ENCODE measurements at places on chromosomes 5 and 9.

DNA sequence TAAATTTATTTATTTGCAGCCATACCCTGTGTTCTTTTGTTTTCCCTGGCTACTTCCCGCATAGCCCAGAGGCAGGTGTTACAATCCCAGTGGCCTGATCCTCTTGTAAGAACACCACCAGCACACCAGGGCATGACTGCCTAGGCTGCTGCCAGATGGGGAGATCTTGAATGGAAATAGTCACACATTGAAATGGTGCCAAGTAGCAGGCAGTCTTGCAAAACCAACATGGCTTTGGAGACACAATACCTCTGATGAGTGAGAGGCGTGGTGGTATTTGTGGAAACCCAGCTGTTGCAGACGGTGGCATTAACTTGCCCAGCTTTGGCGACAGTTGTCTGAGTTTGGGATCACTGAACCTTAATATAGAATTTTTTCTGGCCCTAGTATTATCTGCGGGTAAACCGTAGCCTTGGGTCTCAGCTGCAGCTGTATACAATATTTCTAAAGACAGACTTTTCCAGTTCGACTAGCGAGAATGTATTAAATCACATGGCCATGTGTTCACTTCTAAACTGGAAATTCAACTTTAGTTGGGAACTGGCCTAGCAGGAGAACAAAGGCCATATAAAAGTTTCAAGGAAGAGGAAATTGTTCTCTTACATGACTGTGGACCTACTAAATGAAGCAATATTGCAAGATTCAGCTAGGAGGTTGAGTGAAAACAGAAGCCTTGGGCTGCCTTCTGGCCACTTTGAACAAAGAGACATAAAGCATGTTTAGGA, 277.0 kb downstream of the SMARCA2 start:
- no peak for DNase-seq

- DNase-seq = no peak
Measured at GRCh38 chr9:126343271-126343700, 16.7 kb downstream of the MVB12B start.

DNA sequence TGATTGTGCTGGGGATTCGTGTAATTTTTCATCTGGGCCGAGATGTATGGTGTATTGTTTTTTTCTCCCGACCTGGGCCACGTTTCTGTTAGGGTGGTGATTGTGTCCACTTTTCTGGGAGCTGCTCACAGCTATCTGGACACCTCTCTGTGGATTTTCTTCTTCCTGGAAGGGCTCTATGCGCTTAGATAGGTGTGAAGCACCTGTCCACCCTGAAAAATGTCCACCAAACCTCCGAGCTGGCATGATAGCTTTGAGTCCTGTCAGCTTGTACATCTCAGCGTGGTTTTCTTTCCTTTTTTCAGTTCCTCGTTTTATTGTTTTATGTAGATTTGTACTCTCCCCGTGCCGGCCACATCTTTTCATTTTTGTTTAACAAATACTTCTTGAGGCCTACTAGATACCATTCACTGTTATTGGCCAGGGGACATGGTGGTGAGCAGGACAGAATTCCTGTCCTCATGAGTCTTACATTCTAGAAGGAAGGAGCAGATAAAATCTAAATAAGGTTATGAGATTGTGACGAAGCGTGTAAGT, 1.1 kb downstream of the UGCG start:
- no peak for DNase-seq

DNA sequence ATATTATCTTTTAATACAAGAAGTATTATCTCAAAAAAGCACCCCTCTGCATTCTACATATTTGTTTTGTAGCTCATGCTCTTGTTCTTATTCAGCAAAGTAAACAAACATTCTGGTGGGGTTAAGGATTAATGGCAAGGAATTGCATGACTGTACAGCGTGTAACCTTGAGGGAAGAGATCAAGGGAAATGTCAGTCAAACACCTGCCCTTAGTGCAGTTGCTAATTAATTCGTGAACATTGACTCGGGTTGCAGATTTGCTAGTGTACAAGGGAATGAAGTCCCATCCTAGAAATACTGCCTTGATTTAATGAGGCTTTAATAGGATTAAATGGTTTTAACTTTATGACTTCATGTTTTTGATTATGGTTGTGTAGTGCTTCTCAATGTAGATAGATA, 1758.1 kb downstream of the MAT2B start:
- DNase-seq = no peak

- DNase-seq = no peak
Measured at GRCh38 chr5:2135833-2136232, 253.1 kb upstream of the IRX4 start.

- DNase-seq = peak; percentile 70
Measured at GRCh38 chr9:131635285-131635684, 90.0 kb downstream of the PRRT1B start.

DNA sequence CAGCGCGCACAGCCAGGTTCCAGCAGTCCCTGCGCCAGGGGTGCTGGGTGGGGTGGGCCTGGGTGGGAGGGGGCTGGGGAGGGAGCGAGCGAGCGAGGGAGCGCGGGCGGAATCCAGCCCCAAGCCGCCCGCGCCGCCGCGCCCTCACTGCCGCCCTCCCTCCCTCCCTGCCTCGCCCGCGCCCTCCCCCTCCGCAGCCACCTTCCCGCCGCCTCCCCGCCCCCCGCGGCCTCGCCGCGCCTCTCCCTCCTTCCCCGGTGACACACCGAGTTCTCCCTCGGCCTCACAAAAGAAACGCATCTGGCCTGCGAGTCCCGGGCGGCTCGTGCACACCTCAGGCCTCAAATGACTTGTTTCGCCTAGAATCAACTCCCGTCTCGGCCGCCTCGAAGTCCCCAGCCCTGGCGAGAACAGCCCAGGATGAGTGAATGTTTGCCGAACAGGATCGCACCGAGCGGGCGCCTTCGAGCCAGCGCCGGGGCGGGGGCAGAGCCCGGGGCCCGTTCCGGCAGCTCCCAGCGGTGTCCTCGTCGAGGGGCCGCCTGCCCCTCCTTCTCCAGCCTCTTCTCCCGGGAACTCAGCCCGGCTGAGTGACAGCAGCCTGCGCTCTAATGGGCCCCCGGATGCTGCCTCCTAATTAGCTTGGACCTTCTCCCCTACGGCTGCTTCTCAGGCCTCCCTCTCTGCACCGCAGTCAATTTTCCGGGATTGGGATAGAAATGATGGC, 371 bp upstream of the PITX1 start:
- DNase-seq = peak; percentile 50

- no peak for DNase-seq
Measured at GRCh38 chr5:30608501-30608900, 585.0 kb upstream of the CDH6 start.

- no peak for DNase-seq
Measured at GRCh38 chr5:146884066-146884626, 5.6 kb upstream of the PPP2R2B start.

DNA sequence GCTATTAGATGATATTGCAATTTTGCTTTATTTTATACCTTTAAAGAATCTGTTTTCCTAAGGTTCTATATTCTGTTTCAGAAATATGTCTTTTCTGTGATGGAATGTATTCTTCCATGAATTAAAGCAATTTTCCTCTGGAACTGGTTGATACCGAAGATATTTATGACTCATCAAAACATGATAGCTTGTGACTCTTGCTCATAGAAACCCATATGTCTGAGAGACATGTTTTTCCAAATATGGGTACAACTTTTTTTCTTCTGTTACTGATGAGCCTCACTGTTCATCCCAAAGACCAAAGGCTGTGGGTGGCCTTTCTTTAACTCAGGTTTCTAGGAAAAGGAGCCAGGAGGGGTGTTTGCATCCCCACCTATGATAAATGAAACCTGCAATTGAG, 126.1 kb upstream of the PAPPA start:
- no peak for DNase-seq

- DNase-seq = no peak
Measured at GRCh38 chr5:53170746-53171349, 61.3 kb upstream of the MOCS2 start.

DNA sequence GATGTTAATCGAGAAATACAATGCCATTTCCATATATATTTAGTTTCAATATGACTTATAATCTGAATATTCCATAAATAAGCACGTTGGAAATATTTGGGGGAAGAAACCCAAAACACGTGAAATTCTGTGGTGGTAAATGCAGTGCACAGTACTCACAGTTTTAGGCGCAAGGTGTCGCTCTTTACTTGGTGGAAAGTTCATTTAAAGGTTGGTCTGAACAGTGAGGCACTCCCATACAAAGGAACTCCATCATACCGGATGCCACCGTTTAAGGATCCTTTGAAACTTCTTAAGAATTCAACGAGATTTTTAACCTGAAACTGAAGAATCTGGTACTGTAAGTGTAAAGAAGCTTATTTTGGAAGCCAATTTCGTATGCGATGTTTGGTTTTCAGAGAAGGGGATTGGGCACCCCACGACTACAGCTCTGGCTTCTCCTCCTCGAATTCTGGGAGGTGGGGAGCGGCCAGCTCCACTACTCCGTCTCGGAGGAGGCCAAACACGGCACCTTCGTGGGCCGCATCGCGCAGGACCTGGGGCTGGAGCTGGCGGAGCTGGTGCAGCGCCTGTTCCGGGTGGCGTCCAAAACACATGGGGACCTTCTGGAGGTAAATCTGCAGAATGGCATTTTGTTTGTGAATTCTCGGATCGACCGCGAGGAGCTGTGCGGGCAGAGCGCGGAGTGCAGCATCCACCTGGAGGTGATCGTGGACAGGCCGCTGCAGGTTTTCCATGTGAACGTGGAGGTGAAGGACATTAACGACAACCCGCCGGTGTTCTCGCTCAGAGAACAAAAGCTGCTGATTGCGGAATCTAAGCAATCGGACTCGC, at the start of gene PCDHA11:
Gene PCDHA11, plus strand, starts transcription at position 237 of the 834 bp plus-strand sequence. Its CDS starts 147 bp downstream, at position 384.
- no peak for DNase-seq

GRCh38 chr9:82726424-82727276, 336.3 kb downstream of the RASEF start:
- DNase-seq = no peak

GRCh38 chr5:88948746-88949600, 66.0 kb upstream of the MEF2C start:
- no peak for DNase-seq

DNA sequence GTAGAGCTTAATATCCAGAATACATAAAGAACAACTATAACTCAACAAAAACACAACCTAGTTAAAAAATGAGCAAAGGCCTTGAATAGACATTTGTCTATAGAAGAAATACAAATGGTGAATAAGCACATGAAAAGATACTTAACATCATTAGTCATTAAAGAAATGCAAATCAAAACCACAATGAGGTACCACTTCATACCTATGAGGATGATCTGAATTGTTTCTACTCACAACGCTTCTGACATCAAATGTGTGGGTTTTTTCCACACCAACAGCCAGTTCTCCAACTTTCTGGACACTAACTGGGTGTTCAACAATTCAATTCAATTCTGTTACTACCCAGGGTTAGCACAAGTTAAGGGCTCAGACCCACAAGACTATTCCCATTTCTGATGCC, 22.0 kb downstream of the SREK1IP1 start:
- DNase-seq = no peak

DNA sequence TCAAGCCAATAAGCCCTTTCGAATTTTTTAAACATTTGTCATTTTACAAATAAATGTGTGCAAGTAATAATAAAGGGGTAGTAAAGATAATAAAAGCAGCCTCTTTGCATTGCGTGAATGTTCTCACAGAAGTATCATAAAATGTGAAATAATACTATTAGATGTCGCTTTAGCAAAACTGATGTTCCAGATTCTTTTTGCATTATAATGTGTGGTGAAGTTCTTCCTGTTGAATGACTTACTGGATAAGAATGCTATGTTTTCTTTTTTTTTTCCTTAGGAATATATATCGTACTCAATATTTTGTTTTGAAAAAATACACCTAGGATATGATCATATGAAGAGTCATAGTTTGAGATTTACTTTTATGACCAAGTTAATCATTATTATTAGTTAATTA, 85.2 kb upstream of the CDH12 start:
- no peak for DNase-seq

DNA sequence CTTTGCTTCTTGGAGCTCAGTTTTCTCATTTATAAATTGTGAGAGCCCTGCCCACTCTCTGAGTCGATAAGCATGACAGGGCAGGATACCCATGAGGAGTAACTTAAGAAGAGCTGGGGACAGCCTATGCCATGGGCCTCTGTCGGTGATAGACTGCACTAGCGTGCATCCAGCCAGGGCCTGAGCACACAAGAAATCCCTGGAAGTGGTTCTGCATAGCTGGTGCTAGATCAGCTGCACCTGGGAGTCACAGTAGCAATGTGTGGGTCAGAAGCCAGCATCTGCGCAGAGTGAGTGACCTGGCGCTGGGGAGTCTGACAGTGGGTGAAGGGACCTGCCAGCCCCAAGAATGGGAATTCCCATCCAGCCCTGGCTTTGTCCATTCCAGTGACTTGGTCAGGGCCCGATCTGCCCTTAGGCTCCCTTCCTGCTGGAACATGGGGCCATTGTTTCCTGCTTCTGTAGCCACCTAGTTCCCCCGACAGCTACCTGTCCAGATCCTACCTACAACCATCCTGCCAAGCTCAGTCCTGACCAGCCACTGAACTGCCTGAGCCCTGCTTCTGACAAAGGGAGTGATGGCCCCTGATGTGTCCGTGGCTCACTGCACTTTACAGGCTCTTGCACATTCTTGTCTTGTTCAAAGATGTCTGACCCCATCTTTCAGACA, 35.9 kb upstream of the NANS start:
- no peak for DNase-seq

DNA sequence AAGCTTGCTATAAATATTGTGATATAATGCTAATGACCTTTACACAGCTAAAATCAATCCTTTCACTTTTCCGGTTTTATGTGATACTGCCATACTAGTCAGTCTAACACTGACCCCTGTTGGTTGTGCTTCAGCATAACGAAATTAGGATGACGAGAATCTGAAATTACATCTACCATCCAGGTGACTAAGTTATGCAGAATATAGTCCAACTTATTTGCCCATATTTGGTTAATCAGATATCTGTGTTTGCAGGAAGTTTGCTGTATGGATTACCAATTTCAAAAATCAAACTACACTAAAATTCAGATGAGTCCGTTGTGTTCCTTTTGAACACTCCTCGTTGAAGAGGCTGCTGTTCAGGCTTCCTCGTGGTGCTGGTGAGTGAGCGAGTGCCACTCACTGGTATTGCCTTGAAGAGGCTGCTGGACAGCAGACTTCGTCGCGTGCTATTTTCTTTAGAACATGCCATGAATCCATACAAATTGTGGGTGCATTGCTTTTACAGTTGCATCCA, 32.5 kb downstream of the TENT4A start:
- no peak for DNase-seq

- no peak for DNase-seq
Measured at GRCh38 chr5:174283211-174284005, 237.9 kb downstream of the NSG2 start.

- DNase-seq = no peak
Measured at GRCh38 chr9:6660512-6660911, 15.0 kb upstream of the GLDC start.

Data from stimulated activated CD4-positive, alpha-beta T cell treated with anti-CD3 and anti-CD28 coated beads, Interleukin-4, amount 100 ng/mL, for 1 hour (primary cell).